ENCODE measurements at places on chromosomes 5 and 9. TPM values are rescaled to one million over a fixed set of nuclear protein-coding genes. Genes with fewer than 3 reads are reported as not detected.

GARIN3 gene
- 0.85 TPM for total RNA-seq

PCSK1 gene
- not detected for total RNA-seq

HTR4 gene
- total RNA-seq: not detected

PTPRD gene
- total RNA-seq: 0.04 TPM

KCNT1 gene
- not detected for total RNA-seq

CD14 gene
- total RNA-seq: 0.32 TPM

IL9 gene
- 10.2 TPM for total RNA-seq

LVRN gene
- total RNA-seq: 0.45 TPM

MAMDC2 gene
- not detected for total RNA-seq

PCDHA13 gene
- total RNA-seq: not detected

C9 gene
- not detected for total RNA-seq

CDX1 gene
- total RNA-seq: not detected

CCIN gene
- total RNA-seq: not detected

TUSC1 gene
- total RNA-seq: not detected

DMRT2 gene
- not detected for total RNA-seq

CDK5RAP2 gene
- 65.9 TPM for total RNA-seq

SOHLH1 gene
- total RNA-seq: not detected

TUBB4B gene
- total RNA-seq: 372 TPM

SCGB3A2 gene
- not detected for total RNA-seq

SH2D3C gene
- 46.8 TPM for total RNA-seq

NIM1K gene
- total RNA-seq: 1.7 TPM

CBY3 gene
- not detected for total RNA-seq

TAF11L10 gene
- not detected for total RNA-seq

TERT gene
- 9.1 TPM for total RNA-seq

SEMA5A gene
- not detected for total RNA-seq

DDX4 gene
- total RNA-seq: not detected

SLC6A7 gene
- total RNA-seq: not detected

UBE2QL1 gene
- total RNA-seq: not detected

RUFY1 gene
- total RNA-seq: 41.5 TPM

OLFML2A gene
- total RNA-seq: not detected

PRR16 gene
- total RNA-seq: not detected

TLR4 gene
- total RNA-seq: not detected

Measured in activated T-helper 17 cell treated with anti-CD3 and anti-CD28 coated beads, Interleukin-2, amount 50 U/mL, for 72 hours (primary cell).